Esophagus muscularis mucosa (tissue), 4 donors: ENCODE measurements at places on chromosomes 16 and 17.

GRCh38 chr16:27645396-27645795, 95.5 kb downstream of the KATNIP start:
- no peak for DNase-seq

GRCh38 chr17:17749025-17749772, 67.9 kb downstream of the RAI1 start:
- DNase-seq = no peak

GRCh38 chr17:48925251-48925990, 17.2 kb downstream of the UBE2Z start:
- DNase-seq = no peak

- DNase-seq = no peak
These were observed 1294.4 kb downstream of the CDH8 start for GRCh38 chr16:60741810-60742209.

- no peak for DNase-seq
These were observed 23.0 kb upstream of the GNA13 start for GRCh38 chr17:65079489-65079900.

DNA sequence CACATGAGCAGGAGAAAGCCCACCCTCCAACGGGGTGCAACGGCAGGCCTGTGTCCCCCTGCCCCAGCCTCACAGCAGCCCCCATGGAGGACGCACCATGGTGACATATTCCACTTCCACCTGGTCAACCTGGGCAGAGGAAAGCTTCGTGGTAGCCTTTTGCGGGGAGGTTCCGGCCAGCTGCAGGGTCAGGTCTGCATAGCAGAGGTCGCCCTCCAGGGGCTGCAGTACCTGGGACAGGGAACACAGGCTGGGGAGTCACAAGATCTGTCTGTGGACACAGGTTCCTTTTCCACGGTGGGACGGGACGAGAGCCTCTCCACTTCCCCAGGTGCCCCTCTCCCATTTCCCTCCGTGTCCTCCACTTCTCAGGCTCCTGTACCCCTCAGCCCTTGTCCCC, 17.1 kb downstream of the CD300LF start:
- no peak for DNase-seq

DNA sequence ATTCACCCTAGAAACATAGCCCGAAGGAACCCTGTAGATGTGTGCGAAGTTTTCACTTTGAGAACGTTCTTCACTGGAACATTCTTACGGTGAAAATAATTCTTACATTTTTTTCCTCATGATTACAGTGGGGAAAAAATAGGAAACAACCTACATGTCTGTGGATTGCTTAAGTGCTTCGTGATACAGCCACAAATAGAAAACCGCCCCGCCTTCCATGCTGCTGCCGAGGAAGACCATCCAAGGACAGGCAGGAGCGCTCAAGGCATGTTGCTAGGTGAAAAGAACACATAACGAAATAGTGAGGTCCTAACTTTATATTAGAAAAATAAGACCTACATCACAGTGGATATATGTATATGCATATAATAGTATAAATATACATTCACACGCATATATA, 78.8 kb downstream of the BMERB1 start:
- no peak for DNase-seq

GRCh38 chr16:79402356-79402755, 198.2 kb downstream of the MAF start:
- no peak for DNase-seq

DNA sequence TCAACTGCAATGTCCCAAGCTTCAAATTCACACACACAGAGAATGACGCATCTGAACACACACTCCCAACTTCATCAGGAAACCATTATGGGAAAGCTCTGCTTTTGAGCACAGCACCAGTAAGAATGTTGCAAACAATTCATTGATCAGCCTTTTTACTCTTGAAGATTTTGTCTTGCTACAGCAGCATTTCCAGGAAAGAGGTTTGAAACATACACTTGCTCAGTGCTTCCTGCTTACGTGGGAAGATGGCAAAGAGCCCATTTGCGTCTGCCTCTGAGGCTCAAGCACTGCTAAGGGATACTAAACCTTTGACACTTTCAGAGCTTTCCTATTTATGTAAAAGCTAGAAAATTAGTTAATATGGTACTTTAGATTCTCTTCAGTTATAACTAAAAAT, 77.2 kb upstream of the MON1B start:
- DNase-seq = no peak

GRCh38 chr17:56913000-56913311, 893 bp downstream of the TRIM25 start:
- no peak for DNase-seq

DNA sequence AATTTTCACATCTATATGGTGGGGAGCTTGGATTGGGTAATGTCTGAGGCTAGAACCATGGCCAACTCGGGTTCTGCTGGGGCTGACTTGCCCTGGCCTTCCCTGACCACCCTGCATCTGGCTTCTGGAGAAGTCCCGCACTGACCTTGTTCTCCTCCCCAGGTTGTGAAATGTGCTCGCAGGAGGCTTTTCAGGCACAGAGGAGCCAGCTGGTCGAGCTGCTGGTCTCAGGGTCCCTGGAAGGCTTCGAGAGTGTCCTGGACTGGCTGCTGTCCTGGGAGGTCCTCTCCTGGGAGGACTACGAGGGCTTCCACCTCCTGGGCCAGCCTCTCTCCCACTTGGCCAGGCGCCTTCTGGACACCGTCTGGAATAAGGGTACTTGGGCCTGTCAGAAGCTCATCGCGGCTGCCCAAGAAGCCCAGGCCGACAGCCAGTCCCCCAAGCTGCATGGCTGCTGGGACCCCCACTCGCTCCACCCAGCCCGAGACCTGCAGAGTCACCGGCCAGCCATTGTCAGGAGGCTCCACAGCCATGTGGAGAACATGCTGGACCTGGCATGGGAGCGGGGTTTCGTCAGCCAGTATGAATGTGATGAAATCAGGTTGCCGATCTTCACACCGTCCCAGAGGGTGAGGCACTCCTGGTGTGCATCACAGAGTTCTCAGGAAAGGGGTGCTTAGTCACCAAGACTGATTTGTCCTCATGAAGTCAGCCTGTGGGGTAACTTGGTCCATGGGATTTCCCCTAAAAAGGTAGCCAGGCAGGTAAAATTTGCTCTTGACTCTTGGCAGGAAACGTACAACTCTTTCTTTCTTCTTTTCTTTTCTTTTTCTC, 6.1 kb downstream of the NOD2 start:
- no peak for DNase-seq

- no peak for DNase-seq
These were observed 242.0 kb downstream of the FTO start for GRCh38 chr16:53945996-53946395.

GRCh38 chr16:27174007-27174406, 29.3 kb upstream of the KDM8 start:
- DNase-seq = no peak

GRCh38 chr17:319266-319665, 33.3 kb downstream of the RPH3AL start:
- DNase-seq = no peak

DNA sequence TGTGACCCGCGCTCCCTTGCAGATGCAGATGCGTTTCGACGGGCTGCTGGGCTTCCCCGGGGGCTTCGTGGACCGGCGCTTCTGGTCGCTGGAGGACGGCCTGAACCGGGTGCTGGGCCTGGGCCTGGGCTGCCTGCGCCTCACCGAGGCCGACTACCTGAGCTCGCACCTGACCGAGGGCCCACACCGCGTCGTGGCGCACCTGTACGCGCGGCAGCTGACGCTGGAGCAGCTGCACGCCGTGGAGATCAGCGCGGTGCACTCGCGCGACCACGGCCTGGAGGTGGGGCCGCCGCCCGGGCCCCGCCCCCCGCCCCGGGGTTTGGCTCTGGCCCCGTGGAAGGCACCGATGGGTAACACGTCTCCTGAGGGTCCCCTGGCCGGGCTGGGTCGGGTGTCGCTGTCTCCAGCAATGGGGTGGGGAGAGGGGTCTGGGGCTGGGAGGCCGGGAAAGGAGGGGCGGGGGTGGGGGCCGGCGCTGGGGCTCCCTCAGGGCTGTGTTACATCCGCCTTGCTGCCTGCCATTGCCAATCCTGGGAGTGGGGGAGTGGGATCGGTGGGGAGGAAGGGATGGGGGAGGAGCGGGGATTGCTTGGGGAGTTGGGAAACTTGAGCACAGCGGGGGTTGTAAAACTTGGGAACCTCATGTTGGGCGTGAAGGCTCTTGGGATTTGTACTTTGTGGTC, 737 bp downstream of the NUDT16L1 start:
- no peak for DNase-seq

DNA sequence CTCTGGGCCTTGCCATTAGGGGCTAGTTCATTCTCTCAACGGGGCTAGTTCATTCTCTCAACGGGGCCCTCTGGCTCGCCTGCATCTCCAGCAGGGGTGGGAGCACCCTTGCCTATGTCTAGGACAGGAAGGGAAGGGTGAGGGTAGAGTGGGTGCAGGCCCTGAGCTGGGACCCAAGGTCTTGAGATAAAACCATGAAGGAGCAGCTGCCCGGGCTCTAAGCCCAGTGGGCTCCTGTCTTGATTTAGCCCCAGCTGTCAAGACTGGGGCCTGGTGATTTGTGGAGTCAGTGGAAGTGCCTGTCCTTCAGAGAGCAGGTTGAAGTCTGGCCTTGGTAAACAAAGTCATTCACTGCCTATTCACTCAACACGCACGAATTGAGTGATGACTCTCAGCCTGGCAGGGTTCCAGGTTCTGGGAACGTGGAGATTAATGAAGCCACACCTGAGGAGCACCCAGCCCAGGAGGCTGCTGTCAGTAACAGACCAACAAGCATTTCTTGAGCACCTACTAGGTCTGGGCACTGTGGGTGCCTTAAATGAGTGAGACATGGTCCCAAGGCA, 35.4 kb downstream of the WNT3 start:
- no peak for DNase-seq

DNA sequence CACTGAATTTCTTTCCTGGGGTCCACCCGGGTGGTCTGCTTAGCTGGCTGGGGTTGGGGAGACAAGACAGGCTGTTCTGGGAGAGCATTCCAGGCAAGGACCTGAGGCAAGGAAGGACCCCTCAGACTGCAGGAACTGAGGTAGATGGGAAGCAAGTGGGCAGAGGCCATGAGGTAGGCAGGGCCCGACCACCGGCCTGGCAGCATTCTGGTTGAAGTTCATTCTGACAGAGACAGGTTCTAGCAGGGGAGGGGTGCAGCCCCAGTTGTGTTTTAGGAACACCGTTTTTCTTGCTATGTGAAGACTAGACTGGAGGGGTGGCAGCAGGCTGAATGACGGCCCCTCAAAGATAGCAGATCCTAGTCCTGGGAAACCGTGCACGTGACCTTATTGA, 17.5 kb downstream of the B9D1 start:
- no peak for DNase-seq

DNA sequence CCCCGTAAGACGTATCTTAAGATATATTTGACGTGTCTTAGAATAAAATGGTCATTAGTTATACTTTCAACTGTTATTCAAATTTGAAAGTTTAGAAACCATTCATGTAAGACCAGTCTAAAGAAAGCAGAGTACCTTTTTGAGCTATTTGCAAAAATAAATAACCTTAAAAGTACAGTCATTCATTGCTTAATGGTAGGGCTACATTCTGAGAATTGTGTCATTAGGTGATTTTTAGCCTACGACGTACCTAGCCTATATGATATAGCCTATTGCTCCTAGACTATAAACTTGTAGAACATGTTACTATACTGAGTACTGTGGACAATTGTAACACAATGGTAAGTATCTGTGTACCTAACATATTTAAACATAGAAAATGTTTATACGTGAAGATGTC, 139.2 kb downstream of the PHKB start:
- DNase-seq = no peak

DNA sequence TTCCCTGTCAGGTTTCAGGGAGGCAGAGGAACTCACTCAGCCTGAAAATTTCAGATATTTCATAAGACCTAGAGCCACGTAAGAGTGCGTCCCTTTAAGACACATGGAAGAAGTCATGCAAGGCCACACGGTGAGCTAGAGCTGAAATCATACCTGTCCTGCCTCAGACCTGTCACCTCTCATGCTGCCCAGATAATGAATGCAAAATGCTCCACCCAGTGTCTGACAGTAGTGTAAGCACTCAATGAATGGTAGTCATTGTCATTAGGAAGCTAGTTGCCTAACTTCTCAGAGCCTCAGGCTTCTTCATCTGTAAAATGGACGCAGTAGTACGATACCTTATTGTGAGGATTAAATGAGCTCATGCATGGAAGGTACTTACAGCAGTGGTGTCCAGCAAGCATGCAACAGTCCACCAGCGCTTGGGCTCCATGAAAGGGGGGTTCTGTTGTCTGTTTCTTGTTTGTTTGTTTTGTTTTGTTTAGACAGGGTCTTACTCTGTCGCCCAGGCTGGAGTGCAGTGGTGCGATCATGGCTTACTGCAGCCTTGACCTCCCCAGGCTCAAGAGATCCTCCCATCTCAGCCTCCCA, 60.7 kb downstream of the WSB1 start:
- DNase-seq = no peak

DNA sequence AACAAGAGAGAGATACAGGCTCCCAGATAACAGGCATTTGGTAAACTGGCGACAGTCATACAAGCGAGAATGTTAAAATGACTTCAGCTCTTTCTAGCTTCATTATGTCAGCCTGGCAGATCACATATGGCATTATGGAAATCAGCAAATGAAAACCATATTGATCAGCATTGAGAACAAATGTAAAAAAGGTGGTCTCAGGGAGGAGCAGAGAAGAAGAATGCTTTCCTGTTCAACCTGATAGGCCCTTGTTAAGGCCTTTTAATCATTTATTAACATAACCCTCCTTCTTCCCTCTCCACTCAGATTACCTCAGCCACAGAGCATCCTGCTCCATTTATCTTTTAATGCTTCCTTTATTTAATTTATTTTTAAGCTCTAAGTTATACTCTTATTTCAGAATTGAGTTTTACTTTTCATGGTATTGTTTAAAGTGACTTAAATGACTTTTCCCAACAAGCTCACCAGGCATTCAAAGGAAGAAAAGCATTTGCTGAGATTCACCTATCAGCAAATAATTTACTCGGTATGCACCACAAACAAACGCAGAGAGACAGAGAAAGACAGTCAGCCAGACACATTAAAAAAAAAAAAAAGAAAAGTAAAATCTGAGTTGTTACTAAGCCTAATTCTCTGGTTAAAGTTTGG, 243.9 kb upstream of the TBX2 start:
- no peak for DNase-seq

- DNase-seq = no peak
These were observed 22.0 kb upstream of the NLK start for GRCh38 chr17:28020515-28020914.

DNA sequence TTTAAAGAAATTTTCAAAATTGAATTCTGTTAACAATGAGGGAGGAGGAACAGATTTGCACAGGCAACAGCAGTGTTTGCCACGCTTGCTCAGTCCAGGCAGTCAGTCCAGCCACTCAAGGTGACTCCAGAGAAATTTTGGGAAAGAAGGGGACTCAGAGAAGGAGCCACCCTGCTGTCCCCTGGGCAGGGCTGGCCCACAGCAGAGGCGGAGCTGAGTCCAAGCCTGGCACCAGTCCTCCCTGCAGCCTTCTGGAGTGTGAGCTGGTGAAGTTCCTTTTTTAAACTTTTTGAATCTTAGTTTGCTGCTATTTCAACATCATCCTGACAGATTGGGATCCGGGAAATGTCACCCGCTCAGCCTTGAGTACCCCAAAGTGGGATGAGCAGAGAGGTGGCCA, 14.5 kb upstream of the SLC47A2 start:
- no peak for DNase-seq

DNA sequence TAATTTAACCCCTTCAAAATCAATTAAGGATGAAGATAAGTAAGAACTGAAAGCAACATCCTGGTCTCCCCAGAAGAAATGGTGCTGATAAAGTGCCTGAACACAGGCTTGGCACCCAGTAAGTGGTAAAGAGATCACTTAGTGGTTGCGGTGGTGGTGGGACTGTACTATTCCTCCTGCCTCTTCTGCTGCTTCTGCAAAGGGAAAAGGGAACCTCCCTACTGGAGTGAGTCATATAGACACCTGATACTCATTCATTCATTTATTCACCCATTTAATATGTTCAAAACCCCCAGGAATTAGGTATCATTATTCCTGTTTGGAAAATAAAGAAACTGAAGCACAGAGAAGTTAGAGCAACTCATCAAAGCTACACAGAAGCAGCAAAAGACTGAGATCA, 60.6 kb downstream of the CDYL2 start:
- no peak for DNase-seq
